ENCODE measurements at places on chromosomes 3 and 15.

DNA sequence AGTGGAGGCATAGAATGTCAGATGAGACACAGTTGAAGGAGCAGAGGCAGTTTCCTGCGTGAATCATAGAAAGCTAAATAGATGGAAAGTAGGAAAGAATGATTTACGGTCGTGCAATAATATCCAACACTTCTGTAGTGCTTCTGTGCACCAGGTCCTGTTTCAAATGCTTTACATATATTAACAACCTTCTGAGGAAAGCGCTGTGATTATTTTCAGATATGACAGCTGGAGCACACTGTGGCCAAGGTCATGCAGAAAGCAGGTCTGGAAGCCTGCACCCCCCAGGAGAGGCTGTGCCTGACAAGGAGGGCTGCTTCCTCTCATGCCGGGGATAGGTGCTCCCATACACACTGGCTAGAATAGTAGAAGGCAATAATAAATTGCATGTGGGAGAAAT is 104.5 kb downstream of the CHRNA7 start:
- DNase-seq, result no peak

GRCh38 chr3:168216851-168217250 is 121.1 kb upstream of the GOLIM4 start:
- DNase-seq, result no peak

- no peak for DNase-seq
Measured at GRCh38 chr3:169781209-169781855, 8.1 kb downstream of the MYNN start.

DNA sequence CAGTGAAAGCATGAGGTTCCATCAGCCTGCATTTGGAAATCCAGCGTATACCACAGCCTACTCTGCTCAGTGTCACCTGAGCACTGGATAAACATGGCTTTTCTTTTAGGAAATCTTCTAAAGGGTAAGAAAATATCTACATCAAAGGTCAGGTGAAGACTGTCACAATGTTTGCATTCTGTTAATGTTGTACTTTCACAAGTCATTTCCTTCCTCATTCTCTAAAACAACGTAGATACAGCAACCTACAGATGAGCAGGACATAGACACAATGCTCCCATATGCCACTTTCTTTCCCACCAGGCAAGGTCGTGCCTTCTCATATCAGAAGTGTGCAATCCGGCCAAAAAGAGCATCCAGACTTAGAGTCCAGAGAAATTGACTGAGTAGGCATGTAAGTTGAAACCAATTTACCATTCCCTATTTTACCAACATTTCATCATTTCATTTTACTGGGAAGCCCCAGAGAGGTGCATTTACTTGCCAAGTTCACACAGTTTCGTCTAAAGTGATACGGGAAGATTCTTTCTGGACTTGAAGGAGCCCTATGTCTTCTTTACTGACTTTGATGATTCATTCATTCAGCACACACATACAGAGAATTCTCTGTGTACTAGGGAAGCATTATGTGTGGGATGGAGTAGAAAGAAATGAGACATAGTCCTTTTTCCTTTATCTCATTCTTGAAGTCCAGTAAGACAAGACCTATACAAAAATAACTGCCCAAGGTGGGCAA is 30.6 kb upstream of the LPP start:
- no peak for DNase-seq

- no peak for DNase-seq
Measured at GRCh38 chr3:146065573-146066006, 95.4 kb downstream of the PLOD2 start.

GRCh38 chr3:71879089-71879488 is 94.1 kb upstream of the PROK2 start:
- DNase-seq, result no peak
